ENCODE measurements at places on chromosomes 3 and 15.

DNA sequence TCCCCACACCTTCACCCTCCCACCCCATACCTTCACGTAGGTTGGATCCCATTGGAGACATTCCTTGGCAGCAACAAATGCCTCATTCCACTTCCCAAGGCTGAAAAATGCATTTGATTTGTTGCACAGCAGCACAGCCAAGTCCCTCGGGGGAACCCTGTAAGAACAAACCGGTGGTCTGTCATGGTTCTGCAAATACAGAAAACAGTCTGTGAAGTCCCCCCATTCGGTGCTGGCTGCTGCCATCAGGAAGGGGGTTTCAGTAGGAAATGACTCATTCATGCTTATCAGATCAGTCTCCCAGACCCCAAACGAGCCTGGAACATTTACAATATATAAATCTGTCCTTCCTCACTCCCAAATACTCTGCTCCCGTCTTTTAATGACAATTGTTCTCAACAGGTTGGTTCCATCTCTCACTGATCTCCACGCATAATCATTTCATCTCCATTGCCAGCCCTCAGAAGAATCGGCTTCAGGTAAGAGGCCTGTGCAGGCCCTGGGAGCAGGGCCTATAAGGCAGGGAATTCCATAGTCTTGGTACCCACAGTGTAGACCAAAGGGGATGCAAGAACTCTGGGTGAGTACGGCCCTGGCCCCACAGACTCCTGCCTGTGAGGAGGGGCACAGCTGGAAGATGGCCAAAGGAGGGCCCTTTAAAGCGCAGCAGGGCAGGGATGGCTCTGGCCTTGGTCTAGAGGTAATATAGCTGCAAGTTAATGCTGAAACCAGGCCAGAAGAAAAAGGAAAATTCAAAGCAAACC is 41.6 kb downstream of the TRANK1 start:
- no peak for DNase-seq

- no peak for DNase-seq
Measured at GRCh38 chr3:160127308-160127707, 97.9 kb upstream of the C3orf80 start.

DNA sequence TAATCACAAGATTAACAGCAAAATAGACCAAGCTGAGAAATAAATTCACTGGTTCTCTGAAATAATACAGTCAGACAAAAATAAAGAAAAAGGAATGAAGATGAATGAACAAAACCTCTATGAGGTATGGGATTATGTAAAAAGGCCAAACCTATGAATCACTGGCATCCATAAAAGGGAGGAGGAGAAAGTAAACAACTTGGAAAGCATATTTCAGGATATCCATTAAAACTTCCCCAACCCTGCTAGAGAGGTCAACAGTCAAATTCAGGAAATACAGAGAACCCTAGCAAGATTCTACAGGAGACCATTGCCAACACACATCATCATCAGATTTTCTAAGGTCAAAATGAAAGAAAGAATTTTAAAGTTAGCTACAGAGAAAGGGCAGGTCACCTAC is 649.7 kb upstream of the CBLB start:
- no peak for DNase-seq

DNA sequence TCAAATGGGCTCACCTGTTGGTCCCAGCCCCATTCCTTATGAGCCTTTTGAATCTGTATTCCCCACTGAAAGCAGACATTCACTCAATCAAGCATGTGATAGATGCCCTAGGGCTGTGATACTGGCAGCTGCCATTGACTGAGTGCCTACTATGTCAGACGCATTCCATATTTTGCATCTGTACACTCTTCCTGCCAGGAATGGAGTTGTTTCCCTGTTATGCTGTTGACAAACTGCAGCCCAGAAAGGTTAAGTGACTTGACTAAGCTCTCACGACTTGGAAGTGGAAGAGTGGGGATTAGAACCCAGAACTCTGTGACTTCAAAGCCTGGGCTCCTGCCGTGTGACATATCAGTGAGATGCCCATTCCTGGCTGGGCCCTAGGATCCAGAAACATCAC is 211.4 kb downstream of the RPLP1 start:
- DNase-seq: no peak

DNA sequence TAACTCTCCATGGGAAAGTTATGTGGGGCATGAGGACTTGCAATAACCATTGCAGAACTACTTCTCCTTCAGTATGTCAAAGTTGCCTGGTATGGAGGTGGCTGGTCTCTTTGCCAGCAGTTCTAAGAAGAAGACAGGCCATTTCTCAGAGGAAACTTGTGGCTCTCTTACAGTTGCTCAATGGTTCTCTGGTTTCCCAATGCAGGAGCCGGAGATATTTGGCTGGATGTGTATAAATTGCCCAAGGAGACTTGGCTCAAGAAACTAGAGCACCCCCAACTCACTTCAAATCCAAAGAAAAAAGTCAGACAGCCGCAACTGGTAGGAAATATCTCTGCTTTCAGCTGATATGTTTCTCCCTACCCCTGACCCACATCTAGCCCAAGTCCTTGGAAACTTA is 24.2 kb downstream of the WDR93 start:
- DNase-seq: no peak

GRCh38 chr3:101879623-101880284 is 30.4 kb downstream of the NFKBIZ start:
- DNase-seq: no peak

GRCh38 chr15:84795186-84795585 is 22.0 kb upstream of the ALPK3 start:
- no peak for DNase-seq

DNA sequence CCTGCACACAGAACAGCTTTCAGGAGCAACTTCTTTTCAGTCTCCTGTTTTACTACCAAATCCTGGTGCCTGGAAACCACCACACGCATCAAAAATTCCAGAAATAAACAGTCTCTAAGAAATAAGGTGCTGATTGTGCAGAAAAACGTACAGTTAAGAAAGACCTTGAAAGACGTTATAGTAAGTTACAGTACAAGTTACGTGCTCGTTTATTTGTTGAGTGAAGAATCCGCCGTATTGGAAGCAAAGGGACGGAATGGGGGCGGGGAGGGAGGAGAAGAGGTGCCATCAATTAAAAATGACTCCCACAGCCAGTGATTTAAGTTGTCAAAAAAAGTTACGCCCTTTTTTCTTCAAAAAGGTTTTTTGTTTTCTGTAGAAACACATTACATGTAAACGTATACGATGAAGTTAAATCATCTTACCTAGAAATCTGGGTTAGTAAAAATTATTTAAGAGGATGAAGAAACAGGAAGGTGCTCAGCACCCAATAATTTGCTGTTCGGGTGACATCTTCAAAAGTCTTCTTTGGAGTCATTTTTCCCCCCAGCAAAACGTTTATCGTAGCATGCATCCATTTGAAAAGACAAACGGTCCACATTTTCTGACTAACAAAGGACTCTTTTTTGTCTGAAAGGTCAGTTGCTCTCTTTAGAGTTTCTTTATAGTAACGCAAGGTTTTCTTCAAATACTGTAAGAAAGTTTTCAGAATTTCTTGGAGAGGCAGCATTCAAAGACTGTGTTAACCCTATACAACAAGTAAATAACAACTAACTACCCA is 782 bp upstream of the UACA start:
- no peak for DNase-seq

DNA sequence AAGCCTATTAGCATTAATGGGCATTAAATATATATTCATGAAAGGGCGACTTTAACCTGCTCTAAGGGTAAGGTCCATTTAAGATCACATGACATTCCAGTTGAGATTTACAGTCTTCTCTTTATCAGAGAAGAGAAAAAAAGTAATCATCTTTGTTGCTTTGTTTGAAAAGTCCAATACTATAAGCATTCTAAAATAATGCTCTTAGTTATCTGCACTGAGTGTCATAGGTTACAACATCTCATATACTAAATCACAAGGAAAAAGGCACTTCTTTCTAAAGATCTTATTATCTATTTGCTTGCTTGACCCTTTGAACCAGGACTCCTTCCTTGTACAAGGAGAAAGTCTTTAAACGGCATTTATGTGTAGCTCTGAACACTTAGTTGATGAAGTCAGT is 1.4 kb downstream of the TMEM207 start:
- no peak for DNase-seq

DNA sequence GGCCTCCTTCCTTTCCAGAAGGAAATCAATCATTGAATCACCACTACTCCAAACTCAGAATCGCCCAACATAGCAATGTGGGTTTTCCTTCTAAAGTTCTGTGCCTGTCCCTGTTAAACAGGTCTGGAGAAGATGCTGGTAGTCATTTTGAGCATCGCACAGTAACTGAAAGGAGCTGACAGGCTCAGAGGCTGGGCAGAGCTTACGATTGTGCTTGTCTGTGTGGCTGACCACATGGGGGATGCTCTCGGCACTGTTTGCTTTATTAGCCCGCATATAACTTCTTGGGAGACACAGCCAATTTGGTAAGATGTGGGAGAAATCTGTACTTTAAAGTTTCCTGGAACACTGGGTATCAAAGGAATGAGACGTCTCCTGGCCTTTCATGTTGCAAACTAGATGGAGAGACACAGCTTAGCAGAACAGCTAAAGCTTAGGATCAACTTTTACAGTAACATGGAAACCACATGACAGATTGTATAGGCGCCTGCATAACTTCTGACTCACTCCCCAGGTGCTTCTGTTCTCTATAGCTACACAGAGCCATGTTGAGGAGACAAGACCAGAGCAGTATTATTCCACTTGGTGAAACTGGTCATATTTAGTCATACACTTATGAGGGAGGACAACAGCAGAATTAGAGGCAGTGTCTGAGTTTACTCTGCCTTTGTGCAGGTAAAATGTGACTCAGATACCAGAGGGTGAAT is 374.1 kb downstream of the RORA start:
- DNase-seq: no peak

- DNase-seq: no peak
Measured at GRCh38 chr3:127775398-127776109, 46.8 kb downstream of the MGLL start.

DNA sequence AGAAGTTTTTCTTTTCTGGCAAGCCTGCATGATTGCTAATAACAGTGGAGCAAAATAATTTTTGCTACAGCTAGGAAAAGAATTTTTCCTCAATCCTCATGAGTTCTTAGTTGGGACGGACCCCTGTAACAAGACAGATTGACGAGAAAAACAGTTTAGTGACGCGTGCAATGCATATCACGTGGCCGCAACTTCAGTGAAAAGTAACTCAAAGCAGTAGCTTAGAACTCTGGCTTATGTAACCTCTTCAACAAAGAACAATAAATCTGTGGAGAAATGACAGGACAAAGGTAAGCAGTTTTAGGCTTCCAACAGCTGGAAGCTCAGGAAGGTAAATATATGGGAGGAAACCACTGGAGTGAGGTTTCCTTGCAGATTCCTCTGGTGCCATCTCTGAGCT is 19.7 kb downstream of the FAM107A start:
- no peak for DNase-seq

- no peak for DNase-seq
Measured at GRCh38 chr3:108328821-108329486, 32.6 kb downstream of the HHLA2 start.

GRCh38 chr3:75983609-75984290 is 198.4 kb upstream of the ZNF717 start:
- DNase-seq: no peak

GRCh38 chr3:10548992-10549391 is 43.6 kb upstream of the ATP2B2 start:
- no peak for DNase-seq

DNA sequence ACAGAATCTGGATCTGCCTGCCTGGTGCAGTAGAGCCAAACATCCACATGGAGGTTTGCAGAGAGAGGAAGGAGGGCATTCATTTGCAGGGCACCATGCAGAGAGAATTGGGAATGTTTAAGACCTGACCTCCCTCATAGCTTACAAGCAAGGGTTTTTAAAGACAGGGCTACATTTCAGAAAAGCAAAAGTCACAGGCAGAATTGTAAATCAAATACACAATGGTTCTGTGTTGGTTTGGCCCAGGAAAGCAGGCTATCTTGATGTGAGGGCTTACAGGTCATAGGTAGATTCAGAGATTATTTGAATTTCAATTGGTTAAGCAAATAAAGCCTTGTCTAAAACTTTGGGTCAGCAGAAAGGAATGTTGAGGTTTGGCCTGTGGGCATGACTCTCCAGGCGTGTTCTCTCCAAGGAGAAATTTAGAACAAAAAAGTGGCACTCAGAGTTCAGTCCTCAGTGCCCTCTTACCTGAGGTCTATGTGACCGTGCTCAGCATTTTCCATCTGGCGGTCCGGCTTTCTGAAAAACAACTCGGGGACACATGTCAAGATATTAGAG is 91.5 kb downstream of the CD47 start:
- DNase-seq: no peak

DNA sequence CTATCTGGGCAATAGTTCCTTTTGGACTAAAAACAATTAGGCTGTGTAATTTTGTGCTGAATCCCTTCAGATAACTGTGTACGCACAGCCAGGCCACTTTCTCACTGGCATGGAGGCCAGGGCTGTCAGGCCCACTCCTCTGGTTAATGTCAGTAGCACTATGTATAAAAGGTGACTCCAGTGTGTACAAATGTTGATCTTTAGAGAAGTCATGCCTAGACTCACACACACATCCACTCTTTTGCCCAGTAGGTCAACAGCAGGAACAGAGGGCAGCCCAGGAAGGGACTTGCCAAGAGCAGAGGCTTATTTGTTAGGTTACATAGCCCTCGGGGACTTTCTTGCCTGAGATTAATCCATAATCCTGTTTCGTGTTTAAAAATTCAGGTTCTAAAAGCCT is 416.6 kb upstream of the WNT5A start:
- no peak for DNase-seq

DNA sequence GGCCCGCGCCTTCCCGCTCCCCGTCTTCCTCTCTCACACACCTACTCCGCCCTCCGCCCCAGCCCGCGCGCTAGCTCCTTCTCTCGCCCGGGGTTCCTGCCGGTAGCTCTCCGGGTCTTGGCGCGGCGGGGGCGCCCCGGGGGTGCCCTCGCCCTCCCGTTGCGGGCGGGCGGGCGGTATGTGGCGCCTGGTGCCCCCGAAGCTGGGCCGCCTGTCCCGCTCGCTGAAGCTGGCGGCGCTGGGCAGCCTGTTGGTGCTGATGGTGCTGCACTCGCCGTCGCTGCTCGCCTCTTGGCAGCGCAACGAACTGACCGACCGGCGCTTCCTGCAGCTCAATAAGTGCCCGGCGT is 507 bp downstream of the DIPK2A start:
- DNase-seq: no peak

All from GM12891 (cell line).